ENCODE measurements at places on chromosomes 6 and 20. TPM values are rescaled to one million over a fixed set of nuclear protein-coding genes. Genes with fewer than 3 reads are reported as not detected.

GRCh38 chr6:161815965-161816364 lies 542.1 kb upstream of the AGPAT4 start:
- no peak for DNase-seq

GRCh38 chr20:30489614-30490003 lies 767.9 kb upstream of the DEFB115 start:
- DNase-seq = no peak

DNA sequence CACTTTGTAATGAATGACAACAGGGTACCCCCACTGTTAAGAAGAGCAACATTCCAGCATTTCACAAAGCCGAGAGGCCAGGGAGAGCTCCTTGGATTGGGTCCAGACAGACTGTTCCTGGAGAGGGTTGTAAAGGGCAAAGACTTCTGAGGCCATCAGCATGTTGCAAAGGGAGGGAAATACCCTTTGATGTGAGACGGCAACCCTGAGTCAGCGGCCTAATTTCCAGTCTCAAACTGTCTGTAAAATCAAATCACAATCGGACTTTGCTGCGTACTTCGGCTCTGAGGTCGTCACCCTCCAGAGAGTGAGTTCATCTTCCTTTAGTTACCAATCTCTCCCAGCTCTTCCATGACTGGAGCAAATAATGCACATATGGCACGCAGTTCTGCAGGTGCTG lies 101.0 kb upstream of the DTNBP1 start:
- peak; percentile 92 for DNase-seq

The NKAIN4 gene
- 1.4 TPM for total RNA-seq

Data from epithelial cell of proximal tubule (primary cell).